Glomerular endothelial cell (primary cell): ENCODE measurements at places on chromosomes 7 and 10.
A peak's percentile ranks its signal among the peaks of the same experiment; 100 is the strongest.

- no peak for DNase-seq
These were observed 14.2 kb upstream of the SLC18A3 start for GRCh38 chr10:49595713-49596492.

- no peak for DNase-seq
These were observed 157.8 kb downstream of the ANLN start for GRCh38 chr7:36547416-36547815.

DNA sequence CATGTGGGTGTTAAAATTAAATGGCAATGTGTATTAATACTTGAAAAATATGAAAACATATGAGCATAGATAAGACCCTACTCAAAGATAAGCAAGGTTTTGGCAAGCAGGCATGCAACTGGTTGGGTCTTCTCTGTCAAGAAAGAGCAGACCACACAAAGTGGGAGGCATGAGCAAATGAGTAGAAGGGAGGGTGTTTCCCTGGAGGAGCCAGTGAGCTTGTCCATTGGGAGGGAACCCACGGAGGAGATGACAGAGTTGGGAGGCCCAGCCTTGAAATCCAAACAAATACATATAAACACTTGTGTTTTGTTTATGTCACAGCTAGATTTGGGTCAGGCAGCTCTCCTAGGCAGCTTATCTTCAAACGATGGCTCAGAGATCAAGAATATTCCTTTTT lies 134.5 kb upstream of the CXCL12 start:
- DNase-seq: no peak

- DNase-seq: no peak
These were observed 95.1 kb downstream of the MACC1 start for GRCh38 chr7:20122073-20122472.

GRCh38 chr10:104190695-104191094 lies 41.5 kb downstream of the CFAP43 start:
- no peak for DNase-seq

- DNase-seq: no peak
These were observed 190.1 kb downstream of the SDHAF3 start for GRCh38 chr7:97307521-97308108.

GRCh38 chr10:17533731-17534130 lies 79.3 kb upstream of the ST8SIA6 start:
- DNase-seq: no peak

GRCh38 chr7:70619130-70619529 lies 512.8 kb upstream of the GALNT17 start:
- DNase-seq: no peak

- DNase-seq: no peak
These were observed 7.9 kb downstream of the NUB1 start for GRCh38 chr7:151349507-151349853.

DNA sequence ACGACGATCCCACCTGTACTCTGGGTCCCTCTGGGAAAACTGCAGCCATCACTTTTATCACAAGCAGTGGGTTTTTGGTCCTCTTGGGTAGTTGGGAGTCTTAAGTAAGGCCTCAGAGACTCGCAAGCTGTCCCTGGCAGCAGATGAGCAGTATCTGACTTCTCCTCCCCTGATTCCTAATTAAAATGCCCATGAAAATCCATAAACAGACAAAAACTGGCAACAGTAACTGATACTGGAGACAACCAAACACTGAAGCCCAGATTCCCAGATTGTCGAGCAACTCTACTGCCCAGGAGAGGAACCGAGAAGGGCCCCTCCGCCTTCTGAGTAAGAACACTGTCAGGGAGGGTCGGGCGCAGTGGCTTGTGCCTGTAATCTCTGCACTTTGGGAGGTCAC lies 333.8 kb downstream of the CALN1 start:
- DNase-seq: no peak

GRCh38 chr7:138892006-138892630 lies 89.1 kb downstream of the KIAA1549 start:
- DNase-seq: no peak

- no peak for DNase-seq
These were observed 225.5 kb downstream of the SFMBT2 start for GRCh38 chr10:7185367-7185690.

DNA sequence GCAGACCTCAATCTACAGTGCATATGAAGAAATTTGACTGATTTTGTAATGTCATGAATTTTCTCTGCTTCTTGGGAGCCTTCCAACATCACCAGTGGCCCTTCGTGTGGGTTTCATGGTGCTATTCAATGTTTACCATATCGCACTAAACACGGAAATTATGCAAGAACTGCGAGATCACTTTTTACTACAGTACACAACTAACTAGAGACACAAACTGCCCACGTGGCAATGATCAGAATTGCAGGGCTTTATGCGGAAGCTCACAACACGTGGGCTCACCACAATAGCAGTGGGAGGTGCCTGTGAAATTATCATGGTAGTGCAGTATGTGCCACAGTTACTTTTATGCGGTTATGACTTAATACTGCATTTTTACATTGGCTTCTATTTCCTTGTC lies 449.7 kb upstream of the KLF6 start:
- no peak for DNase-seq

DNA sequence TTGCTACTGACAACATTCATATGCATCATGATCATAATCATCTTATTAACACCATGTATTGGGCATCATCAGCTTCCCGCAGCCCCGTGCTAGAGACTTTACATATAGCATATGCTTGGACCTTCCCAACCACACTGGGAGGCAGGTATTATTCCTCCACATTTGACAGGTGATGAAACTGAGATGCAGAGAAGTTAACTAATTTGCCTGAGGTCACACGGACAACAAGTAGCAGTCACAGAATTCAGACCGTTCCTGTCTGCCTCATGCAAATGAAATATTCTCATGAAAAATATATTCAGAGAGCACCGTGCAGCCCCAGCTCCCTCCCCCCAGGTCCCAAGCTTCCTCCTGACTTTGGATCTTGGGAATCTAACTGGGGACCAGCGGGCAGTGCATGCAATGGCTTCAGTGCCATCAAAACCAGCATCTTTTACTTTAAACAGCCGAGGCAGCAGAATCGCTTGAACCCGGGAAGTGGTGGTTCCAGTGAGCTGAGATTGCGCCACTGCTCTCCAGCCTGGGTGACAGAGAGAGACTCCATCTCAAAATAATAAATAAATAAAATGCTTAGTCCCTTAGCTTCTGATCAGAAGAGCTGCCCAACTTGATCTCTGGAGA lies 112.2 kb upstream of the GPR26 start:
- DNase-seq: no peak

GRCh38 chr7:104208421-104208780 lies 588 bp upstream of the ORC5 start:
- DNase-seq: no peak

DNA sequence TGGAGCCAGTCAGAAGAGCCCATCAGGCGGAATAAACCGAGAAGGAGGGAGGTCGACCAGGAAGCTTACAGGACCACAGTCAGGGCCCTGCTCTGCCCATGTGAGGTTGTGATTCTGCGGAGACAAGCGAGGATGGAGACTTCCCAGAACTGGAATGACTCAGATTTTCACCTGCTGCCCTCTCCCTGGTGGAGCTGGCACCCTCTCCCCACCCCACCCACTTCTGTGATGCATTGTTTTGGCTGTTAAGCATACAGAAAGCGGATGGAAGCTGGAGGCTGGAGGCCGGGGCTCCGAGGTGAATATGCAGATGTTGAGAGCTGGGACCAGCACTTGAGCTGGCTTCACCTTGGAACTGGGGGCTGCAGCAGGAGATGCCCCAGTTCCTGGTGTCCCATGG lies 57.4 kb downstream of the NPTX2 start:
- DNase-seq: no peak

DNA sequence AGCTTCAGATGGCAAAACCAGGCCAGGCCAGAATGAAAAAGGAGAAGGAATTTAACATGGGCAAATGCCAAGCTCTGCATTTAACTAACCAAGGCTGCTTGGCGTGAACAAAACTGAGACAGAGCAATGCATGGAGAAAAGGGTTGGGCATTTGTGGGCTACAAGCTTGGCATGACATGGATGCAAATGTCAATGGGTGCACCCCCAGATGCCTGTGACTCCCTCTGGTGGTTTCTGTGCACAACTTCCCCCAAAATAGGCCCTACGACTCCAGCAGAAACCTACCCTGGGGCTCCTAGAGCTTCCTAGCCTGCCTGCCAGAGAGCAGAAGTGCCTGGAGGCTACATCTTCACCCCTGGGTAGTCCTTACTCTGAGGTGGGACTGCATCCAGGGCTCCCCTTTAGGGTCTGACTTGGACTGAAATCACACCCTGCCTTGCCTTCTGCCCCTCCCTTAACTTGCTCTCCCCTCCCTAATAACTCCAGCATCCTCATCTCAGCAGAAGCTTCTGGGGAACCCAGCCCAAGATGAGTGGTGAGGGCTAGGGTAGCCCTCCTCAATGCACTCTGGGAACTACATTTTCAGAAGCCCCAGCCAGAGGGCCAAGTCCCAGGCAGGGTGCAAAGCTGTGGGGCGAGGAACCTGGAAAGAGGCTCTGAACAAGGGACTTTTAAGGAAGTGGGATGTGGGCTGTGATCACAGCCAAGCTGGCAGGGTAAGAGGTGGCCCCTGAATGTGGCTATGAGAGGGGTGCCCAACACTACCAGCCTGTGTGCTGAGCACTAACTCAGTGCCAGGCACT lies 11.3 kb downstream of the GPRIN2 start:
- no peak for DNase-seq

DNA sequence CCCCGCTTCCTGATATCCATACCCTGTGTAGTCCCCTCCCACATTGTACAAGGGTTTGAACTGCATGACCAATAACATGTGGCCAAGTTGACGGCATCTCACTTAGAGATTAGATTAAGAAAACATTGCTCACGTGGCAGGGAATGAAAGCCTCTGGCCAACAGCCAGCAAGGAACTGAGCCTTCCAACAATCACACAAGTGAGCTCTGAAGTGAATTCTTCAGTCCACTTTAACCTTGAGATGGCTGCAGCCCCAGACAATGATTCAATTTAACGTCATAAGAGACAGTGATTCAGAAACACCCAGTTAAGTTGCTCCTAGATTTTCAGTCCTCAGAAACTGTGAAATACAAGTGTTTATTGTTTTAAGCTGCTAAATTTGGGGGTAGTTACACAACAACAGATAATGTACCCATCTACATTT lies 165.9 kb upstream of the PLXNA4 start:
- DNase-seq: peak; percentile 42

DNA sequence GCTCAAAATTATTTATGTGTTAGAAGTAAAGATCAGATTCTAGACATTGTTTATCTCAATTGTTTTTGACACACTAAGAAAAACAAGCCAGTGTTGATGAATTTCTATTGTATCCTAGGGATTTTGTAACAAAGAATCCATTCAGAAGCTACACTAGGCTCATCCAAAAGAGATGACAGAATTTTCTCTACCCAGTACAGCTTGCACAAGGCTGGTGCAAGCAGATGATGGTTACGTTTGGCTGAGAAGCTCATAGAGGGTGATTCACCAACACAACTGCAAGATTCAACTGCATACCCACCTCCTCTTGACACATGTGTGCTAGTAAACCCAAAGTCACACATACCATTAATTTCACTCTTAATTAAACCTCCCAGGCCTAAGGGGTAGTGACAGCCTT lies 20.8 kb downstream of the GRM3 start:
- no peak for DNase-seq

- peak; percentile 87 for DNase-seq
These were observed 215.3 kb upstream of the ZNF32 start for GRCh38 chr10:43863859-43864591.

DNA sequence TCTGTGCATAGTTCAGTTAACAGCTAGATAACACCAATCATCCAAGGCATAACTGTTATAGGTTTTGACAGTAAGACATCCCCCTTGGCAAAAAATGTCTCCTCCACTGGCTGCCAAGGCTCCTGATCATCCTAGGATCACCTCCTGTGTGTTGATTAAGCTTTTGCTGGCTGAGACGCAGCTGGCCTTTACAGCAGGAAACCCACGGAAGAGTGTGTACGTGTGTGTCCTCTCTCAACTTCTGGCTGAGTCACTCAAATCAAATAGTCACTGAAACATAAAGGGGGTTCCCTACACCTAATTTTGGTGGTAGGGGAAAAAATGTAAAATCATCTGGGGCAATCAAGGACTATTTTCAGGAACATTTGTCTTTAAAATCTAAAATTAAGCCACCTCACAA lies 208.8 kb downstream of the CTNNA3 start:
- no peak for DNase-seq

GRCh38 chr10:46266306-46266985 lies 20.4 kb upstream of the ANTXRL start:
- DNase-seq: no peak

DNA sequence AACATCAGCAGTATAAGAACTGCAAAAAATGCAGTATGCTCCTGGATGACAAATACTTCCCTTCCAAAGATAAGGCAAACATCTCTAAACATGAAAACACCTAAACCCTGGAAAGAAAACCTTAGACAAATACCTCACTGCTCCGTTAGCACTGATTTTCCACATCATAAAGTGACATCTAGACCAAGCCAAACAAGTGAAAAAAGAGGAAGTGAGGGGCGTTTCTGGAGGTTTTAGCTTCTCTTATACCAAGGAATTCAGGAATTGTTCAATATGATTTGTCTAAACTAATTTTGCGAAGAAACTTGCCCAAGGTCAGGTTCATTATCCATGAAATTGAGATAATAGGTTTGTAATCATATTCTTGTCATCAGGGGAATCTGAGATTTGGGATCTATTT lies 279.7 kb downstream of the ADRA2A start:
- DNase-seq: no peak

DNA sequence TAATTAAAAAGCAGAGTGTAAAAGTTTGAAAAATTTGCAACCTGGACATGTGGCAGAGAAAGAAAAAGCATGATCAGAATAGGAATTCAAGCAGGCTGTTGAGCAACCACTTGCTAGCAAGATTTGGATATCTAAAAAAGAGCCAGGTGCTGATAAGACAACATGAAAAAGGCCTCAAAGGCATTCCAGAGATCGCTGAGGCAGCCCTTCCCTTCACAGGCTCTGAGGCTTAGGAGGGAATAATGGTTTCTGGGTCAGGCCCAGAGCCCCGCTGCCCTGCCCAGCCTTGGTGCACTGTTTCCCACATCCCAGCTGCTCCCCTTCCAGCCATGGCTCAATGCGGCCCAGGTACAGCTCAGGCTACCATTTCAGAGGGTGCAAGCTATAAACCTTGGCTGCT lies 64.1 kb upstream of the EEPD1 start:
- DNase-seq: no peak

DNA sequence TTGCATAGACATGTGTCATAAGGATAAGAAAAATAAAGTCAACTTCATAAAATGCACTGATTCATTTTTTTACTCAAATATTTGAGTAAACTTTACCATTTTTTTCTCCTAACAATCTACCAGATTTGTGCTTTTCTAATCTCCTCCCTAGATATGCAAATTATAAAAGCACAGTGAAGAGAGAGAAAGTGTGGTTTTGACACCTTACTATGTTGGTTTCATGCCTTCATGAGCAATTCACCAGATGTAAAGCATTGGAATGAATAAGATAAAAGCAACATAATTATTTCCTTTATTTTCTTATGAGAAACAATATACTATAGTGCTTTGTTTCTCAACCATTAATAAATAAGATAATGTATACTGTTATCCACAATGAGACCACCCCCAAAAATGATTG lies 432.5 kb upstream of the PCDH15 start:
- no peak for DNase-seq

- no peak for DNase-seq
These were observed 604.8 kb upstream of the IGFBP3 start for GRCh38 chr7:46525876-46526275.

- no peak for DNase-seq
These were observed 50.0 kb downstream of the VWA2 start for GRCh38 chr10:114289096-114289436.

GRCh38 chr7:101736084-101736483 lies 81.3 kb upstream of the CUX1 start:
- DNase-seq: no peak

GRCh38 chr10:80497187-80498077 lies 40.3 kb upstream of the SH2D4B start:
- no peak for DNase-seq
